Colonic mucosa (tissue), 4 donors: ENCODE measurements at places on chromosomes 5 and 9. TPM values are rescaled to one million over a fixed set of nuclear protein-coding genes. Genes with fewer than 3 reads are reported as not detected.

Gene PCDHA4
- total RNA-seq: 0.47 TPM

Gene NUTM2F
- total RNA-seq: not detected

Gene LAMC3
- total RNA-seq: 1.9 TPM

Gene ZDHHC11B
- 2.4 TPM for total RNA-seq

Gene SHISAL2B
- not detected for total RNA-seq

Gene BAAT
- total RNA-seq: not detected

Gene PCDH12
- total RNA-seq: 1.3 TPM

Gene NKD2
- 0.94 TPM for total RNA-seq

Gene ARHGEF28
- total RNA-seq: 8.0 TPM

Gene CCDC183
- total RNA-seq: 2.4 TPM

Gene SPAAR
- 2.6 TPM for total RNA-seq

Gene ST8SIA4
- 2.6 TPM for total RNA-seq

Gene PCDHB10
- total RNA-seq: 1.1 TPM

Gene ZNF883
- total RNA-seq: 0.42 TPM

Gene ARHGAP26
- total RNA-seq: 74.0 TPM

Gene RARS1
- 61.8 TPM for total RNA-seq

Gene TEX48
- total RNA-seq: not detected

Gene INSL6
- total RNA-seq: not detected

Gene CDC20B
- total RNA-seq: not detected

Gene GRM6
- not detected for total RNA-seq

Gene TMCO6
- 8.7 TPM for total RNA-seq

Gene SSBP2
- 11.1 TPM for total RNA-seq

Gene TTC16
- total RNA-seq: 0.07 TPM

Gene IFNA6
- not detected for total RNA-seq

Gene STING1
- total RNA-seq: 49.0 TPM

Gene CDO1
- total RNA-seq: 0.58 TPM

Gene SPINK4
- total RNA-seq: 214 TPM

Gene RORB
- 0.15 TPM for total RNA-seq

Gene MRPL36
- total RNA-seq: 56.3 TPM

Gene CCDC112
- 10.5 TPM for total RNA-seq

Gene GPSM1
- total RNA-seq: 2.3 TPM

Gene FOXD4L3
- not detected for total RNA-seq

Gene CDH9
- not detected for total RNA-seq

Gene AMBP
- total RNA-seq: 5.7 TPM

Gene PCDHB13
- 0.40 TPM for total RNA-seq

Gene CER1
- total RNA-seq: not detected

Gene PCDHGC4
- 0.35 TPM for total RNA-seq

Gene NUTM2G
- not detected for total RNA-seq

Gene AP3B1
- total RNA-seq: 62.6 TPM

Gene ACOT12
- total RNA-seq: not detected

Gene HMMR
- total RNA-seq: 10.6 TPM

Gene ELL2
- 38.2 TPM for total RNA-seq

Gene LCN6
- total RNA-seq: 1.2 TPM

Gene TXNDC8
- not detected for total RNA-seq

Gene DMRT2
- 8.7 TPM for total RNA-seq

Gene EQTN
- 1.1 TPM for total RNA-seq

Gene PPP3R2
- not detected for total RNA-seq

Gene ZNF658
- 3.2 TPM for total RNA-seq

Gene SH3TC2
- total RNA-seq: 2.5 TPM

Gene DIPK1B
- total RNA-seq: 0.82 TPM

Gene ZNF300
- 3.0 TPM for total RNA-seq

Gene PDCD1LG2
- total RNA-seq: 0.15 TPM

Gene N4BP3
- total RNA-seq: 2.2 TPM

Gene PCSK5
- total RNA-seq: 36.7 TPM

Gene TRIM36
- 26.3 TPM for total RNA-seq

Gene NEUROG1
- not detected for total RNA-seq
